ENCODE measurements at places on chromosomes 16 and 17. TPM values are rescaled to one million over a fixed set of nuclear protein-coding genes. Genes with fewer than 3 reads are reported as not detected.
A peak's percentile ranks its signal among the peaks of the same experiment; 100 is the strongest.

GRCh38 chr17:63665527-63666214 is 34.3 kb downstream of the LIMD2 start:
- DNase-seq, result no peak

- peak; percentile 98 for DNase-seq
Measured at GRCh38 chr17:29613352-29613837, 9.3 kb downstream of the CORO6 start.

- DNase-seq, result no peak
Measured at GRCh38 chr17:65916425-65916824, 275.5 kb downstream of the CEP112 start.

Gene AHSP
- not detected for total RNA-seq

Gene HSPB9
- not detected for total RNA-seq

DNA sequence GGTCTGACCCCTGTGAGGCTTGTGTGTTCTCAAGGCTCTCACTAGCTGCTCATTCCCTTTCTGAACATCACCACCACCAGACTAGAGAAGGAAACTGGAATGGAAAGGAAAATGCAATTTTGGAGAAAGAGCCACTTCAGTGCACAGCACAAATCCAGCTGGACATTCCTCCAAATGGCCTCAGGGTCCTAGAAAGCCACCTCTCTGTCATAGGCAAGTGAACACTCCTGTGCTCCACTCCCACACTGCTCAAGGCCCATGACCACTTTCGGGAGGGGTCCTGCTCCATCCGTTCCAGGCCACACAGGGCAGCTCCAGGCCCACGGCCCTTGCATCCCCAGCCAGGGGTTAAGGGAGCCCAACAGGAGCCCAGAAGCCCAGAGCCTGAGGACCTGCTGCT is 2.6 kb downstream of the LRRC75A start:
- DNase-seq, result no peak

Gene PRR15L
- total RNA-seq, result 56.2 TPM

- DNase-seq, result peak; percentile 39
Measured at GRCh38 chr16:28297784-28298510, 5.6 kb downstream of the SBK1 start.

GRCh38 chr17:28747801-28748750 is 4.3 kb downstream of the TRAF4 start:
- DNase-seq, result peak; percentile 30

DNA sequence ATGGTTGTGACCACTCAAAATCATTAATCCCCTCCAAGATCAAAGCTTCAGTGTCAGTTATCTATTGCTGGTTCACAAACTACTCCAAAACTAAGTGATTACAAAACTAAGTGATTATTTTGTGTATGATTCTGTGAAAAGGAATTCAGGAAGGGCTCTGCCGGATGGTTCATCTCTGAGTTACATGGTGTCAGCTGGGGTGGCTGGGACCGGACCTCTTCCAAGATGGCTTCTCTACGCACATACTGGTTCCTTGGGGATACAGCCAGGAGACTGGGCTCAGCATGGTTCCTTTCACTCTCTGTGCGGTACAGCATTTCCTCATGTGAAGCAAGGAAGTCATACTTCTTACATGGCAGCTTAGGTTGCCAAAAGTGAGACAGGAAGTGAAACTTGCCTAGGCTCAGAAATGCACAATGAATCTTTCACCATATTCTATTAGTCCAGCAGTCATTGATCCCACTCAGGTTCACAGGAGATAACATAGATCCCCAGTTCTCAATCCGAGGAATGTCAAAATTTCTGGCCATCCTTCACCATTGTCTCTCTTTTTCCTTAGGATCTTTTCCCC is 97.9 kb upstream of the IRX6 start:
- DNase-seq, result no peak

All from left lung (tissue), 14 donors.